Activated CD4-positive, alpha-beta T cell treated with anti-CD3 and anti-CD28 coated beads, Interleukin-2, amount 10 ng/mL, durations not matched to agents 7 days and 5 days (primary cell): ENCODE measurements at places on chromosomes 16 and 17. TPM values are rescaled to one million over a fixed set of nuclear protein-coding genes. Genes with fewer than 3 reads are reported as not detected.

The OR1F1 gene
- not detected for total RNA-seq

The KRT9 gene
- not detected for total RNA-seq

The PRSS33 gene
- total RNA-seq: not detected

The FOXJ1 gene
- total RNA-seq: 0.48 TPM

The MSLN gene
- total RNA-seq: not detected

The XPO6 gene
- total RNA-seq: 237 TPM

The NLRC3 gene
- total RNA-seq: 80.7 TPM

The SPATA33 gene
- 14.8 TPM for total RNA-seq

The CCDC154 gene
- 1.9 TPM for total RNA-seq

The CUEDC1 gene
- total RNA-seq: not detected

The NPTX1 gene
- total RNA-seq: 86.1 TPM

The DHRS7C gene
- not detected for total RNA-seq

The CBLN1 gene
- not detected for total RNA-seq

The CASKIN1 gene
- total RNA-seq: 0.07 TPM

The TGFB1I1 gene
- total RNA-seq: 0.48 TPM

The CPHXL2 gene
- not detected for total RNA-seq

The LITAFD gene
- total RNA-seq: not detected

The STX1B gene
- 0.62 TPM for total RNA-seq

The NPIPA7 gene
- total RNA-seq: 14.0 TPM

The CCDC200 gene
- not detected for total RNA-seq

The PRSS21 gene
- total RNA-seq: 0.27 TPM

The TVP23C gene
- 7.0 TPM for total RNA-seq

The PRCD gene
- not detected for total RNA-seq

The FBXW10 gene
- not detected for total RNA-seq

The ENPP7 gene
- total RNA-seq: not detected

The OSGIN1 gene
- total RNA-seq: 0.77 TPM

The AOC2 gene
- total RNA-seq: 1.5 TPM

The RASD1 gene
- total RNA-seq: 0.29 TPM

The KRT28 gene
- total RNA-seq: not detected

The ADAP2 gene
- total RNA-seq: 0.65 TPM

The HSD17B1 gene
- 0.97 TPM for total RNA-seq

The KCNH4 gene
- 0.15 TPM for total RNA-seq

The CDK10 gene
- total RNA-seq: 83.1 TPM

The CD300H gene
- total RNA-seq: not detected

The TEKT1 gene
- not detected for total RNA-seq

The G6PC3 gene
- total RNA-seq: 18.1 TPM

The FOXF1 gene
- not detected for total RNA-seq

The CD19 gene
- total RNA-seq: 0.12 TPM

The ZNF205 gene
- not detected for total RNA-seq

The CCL4 gene
- total RNA-seq: 3.9 TPM
